ENCODE measurements at places on chromosomes 16 and 17.

- DNase-seq, result no peak
Measured at GRCh38 chr16:3841729-3842508, 38.6 kb downstream of the CREBBP start.

GRCh38 chr17:45750779-45751440 lies 33.2 kb upstream of the CRHR1 start:
- DNase-seq, result no peak

- no peak for DNase-seq
Measured at GRCh38 chr17:60750640-60751039, 73.0 kb downstream of the BCAS3 start.

DNA sequence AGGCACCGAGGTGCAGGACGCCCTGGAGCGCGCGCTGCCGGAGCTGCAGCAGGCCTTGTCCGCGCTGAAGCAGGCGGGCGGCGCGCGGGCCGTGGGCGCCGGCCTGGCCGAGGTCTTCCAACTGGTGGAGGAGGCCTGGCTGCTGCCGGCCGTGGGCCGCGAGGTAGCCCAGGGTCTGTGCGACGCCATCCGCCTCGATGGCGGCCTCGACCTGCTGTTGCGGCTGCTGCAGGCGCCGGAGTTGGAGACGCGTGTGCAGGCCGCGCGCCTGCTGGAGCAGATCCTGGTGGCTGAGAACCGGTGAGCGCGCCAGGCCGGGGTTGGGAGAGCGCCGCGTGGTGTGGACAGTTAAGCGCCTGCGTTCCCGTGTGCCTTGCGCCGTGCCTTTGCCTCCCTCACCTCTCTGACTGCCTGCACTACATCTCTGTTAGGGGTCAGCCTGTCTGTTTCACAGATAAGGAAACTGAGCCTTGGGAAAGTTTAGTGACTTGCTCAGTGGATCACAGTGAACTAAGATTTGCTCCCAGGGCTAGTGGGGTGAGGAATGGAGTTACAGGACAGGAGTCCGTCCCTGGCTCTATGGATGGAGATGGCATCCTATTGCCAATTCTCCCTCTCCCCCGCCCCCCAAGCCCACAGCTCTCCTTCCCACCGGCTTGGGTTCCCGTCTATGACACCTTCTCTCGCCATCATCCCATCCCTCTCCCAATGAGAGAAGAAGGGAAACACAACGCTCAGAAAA lies 880 bp downstream of the SARM1 start:
- peak; percentile 42 for DNase-seq

DNA sequence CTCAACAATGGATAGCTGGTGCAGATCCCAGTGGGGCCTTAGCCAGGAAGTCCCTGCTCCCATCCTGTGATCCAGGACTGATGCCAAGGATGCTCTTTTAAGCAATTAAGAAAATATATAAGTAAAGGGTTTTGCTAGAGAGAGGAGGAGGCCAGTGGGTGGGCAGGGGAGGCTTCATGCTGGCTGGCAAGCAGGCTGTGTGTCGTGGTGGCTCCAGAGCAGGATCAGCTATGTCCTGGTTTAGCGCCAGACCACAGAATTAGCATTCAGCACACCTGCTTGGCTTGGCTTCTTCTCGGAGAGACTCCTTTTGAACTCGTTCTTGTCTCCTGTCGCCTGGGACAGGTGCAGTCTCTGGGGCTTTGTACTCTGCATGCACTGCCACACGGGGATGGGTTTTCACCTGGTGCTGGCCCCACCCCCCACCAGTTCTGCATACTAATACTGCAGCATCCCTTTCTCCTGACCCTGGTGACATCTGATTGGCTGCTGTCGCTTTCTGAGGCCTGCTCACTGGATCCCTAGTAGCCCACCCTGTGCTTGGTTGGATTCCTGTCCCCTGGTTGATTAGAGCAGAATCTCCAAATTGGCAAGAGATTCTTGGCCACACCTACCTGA lies 66.1 kb downstream of the PLD6 start:
- DNase-seq, result no peak

- no peak for DNase-seq
Measured at GRCh38 chr17:30368912-30369720, 9.6 kb upstream of the CPD start.

Measured in endothelial cell of umbilical vein (primary cell).